ENCODE measurements at places on chromosomes 1 and 21. TPM values are rescaled to one million over a fixed set of nuclear protein-coding genes. Genes with fewer than 3 reads are reported as not detected.

The DAB1 gene
- 0.56 TPM for total RNA-seq

The TEDDM1 gene
- not detected for total RNA-seq

The C1orf94 gene
- not detected for total RNA-seq

GRCh38 chr21:19807201-19807600, 1191.0 kb upstream of the NCAM2 start:
- no peak for DNase-seq

GRCh38 chr21:34313116-34313515, 50.7 kb upstream of the KCNE2 start:
- no peak for DNase-seq

- no peak for DNase-seq
Observed at GRCh38 chr1:246159279-246160227, 347.5 kb downstream of the SMYD3 start.

DNA sequence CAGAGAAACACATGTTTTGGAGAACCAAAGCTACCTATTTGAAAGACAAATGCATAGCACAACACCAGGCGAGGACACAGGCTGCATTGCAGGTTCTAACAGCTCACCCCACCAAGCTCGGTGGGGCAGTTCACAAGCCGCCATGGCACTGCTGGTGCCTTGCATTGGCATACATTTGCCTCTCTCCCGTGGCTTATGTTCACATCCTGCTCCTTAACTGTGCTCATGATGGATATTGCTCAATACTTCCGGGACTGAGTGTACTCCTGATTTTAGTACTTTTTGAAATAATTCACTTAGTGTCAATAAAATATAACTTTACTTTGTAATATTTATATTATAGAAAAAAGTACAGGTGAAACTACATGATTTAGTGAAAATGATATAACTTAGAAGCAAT, 1187.4 kb upstream of the NCAM2 start:
- DNase-seq: no peak

GRCh38 chr1:225700164-225700821, 47.4 kb upstream of the ENAH start:
- no peak for DNase-seq

DNA sequence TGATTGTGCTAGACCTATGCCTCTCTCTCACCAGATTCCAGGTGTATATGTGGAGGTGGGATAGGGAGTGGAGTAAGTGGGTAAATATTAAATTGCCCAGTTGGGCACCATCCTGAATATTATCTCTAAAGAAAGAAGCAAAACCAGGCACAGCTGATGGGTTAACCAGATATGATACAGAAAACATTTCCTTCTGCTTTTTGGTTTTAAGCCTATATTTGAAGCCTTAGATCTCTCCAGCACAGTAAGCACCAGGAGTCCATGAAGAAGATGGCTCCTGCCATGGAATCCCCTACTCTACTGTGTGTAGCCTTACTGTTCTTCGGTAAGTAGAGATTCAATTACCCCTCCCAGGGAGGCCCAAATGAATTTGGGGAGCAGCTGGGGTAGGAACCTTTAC, at the start of gene FCER1A:
Gene FCER1A, plus strand, starts transcription at position 242 of the 400 bp plus-strand sequence. Its CDS starts 29 bp downstream, at position 271.
- DNase-seq: no peak

- DNase-seq: no peak
Observed at GRCh38 chr1:28592321-28593071, 431 bp downstream of the RAB42 start.

GRCh38 chr1:17678011-17678410, 77.1 kb upstream of the ACTL8 start:
- DNase-seq: no peak

DNA sequence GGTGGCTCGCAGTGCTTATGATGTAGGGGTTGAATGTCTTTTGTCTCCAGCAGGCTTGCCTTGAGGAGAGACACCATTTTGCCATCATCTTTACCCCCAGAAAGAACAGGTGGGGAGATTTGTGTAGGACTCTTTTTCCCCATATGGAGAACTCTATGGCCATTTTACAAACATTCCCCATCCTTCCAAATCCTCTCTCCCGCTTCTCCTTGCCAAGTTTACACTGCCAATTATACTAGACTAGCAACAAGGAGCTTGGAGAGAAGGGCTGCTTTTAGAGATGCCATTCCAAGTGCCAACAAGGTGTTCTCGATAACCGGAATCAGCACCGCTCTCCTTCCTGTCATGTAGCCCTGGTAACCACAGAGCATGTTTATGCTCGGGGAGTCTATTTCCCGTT, 233.1 kb downstream of the CAMTA1 start:
- DNase-seq: no peak

DNA sequence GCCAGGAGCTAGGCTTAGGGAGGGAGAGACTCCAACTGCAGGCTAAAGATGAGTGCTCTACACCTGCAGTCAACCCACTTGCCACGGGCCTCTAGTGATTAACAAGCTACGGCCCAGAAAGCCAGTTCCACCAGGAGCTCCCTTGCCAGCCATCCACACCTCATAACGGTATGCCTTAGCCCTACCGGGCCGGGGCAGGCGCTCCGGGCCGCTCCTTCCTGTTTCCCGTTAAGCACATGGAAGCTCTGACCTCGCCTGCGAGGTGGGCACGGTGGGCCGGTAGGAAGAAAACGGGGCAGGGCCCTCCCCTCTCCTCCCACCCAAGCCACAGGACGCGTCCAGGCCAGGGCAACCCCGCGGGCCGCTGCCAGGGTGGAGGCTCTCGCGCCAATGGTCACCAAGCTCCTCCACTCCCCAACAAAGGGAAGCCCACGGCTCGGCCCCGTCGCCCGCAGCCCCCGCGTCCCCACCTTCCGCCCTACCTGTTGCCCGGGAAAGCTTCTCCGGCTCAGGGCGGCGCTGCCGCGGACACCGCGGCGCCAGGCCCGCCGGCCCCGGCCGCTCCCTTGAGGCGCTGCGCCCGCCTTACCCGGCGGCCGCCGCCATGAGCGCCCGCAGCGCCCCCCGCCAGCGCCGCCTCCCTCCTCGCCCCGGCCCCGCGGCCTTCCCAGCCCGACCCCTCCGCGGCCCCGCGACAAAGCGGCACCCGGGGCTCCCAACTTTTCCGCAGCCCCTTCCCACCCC, 627 bp downstream of the CERS2 start:
- DNase-seq: no peak

DNA sequence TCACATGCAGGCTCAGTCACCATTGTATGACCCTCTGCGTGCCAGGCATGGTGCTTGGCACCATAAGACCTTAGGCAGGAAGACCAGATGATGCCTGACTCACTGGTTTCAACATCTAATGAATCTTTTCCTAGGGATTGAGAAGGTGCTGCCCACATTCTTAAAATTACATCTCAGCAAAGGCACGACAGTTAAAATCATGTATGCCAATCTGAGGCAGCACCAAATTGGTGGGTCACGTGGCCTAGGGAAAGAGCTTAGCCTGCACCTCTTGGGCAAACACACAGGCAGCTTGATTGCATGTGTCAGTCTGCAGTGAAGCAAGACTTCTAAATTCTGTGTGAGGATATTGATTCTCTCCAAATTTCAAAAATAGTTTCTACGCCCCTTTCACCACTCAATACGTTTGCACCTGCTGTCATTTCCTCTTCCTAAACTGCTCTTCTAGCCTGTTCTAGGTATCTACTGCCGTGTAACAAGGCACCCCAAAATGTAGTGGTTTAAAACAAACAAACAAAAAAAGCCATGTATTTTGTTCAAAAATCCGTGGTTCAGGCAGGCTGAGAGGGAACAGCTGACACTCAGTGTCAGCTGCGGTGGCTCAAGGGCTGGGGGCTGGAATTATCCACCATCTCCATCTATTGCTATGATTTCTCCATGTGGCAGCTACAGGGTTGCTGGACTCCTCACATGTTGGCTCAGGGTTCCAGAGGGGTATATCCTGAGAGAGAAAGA, 160.2 kb upstream of the FGGY start:
- no peak for DNase-seq
